Tongue (tissue), 3 donors: ENCODE measurements at places on chromosomes 12 and 14. TPM values are rescaled to one million over a fixed set of nuclear protein-coding genes. Genes with fewer than 3 reads are reported as not detected.
A peak's percentile ranks its signal among the peaks of the same experiment; 100 is the strongest.

DNA sequence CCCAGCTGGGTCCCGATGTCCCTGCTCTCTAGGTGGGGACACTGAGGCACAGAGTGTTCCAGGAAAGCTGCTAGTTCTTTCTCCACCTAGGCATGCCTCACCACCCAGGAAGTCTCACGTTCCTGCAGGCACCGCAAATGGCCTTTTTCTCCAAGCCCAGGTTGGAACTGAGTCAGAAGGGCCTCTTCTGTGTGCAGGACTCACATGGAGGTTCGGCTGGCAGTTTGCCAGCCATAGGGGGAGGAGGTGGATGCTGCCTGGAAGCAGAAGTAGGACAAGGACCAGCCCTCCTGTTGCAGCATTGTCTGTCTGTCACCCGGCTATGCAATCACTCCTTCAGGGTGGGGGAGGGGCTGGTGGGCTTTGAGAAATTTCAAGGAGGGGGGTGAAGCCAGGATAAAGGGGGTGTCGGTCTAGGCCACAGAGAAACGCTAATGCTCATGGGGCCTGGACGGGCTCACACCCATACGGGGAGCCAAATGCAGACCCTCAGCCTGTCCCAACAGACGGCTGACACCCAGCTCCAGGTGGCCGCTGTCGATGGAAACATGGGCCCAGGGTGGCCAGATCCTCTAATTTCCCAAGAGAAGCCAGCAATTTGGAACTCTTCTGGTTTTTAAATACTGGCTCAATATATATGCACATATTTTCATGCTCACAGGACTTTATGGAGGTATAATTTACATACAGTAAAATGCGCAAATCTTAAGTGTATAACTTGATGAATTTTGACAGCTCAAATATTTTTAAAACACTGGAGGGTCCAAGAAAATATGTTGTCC, 120.5 kb downstream of the PHETA1 start:
- DNase-seq = peak; percentile 31

DNA sequence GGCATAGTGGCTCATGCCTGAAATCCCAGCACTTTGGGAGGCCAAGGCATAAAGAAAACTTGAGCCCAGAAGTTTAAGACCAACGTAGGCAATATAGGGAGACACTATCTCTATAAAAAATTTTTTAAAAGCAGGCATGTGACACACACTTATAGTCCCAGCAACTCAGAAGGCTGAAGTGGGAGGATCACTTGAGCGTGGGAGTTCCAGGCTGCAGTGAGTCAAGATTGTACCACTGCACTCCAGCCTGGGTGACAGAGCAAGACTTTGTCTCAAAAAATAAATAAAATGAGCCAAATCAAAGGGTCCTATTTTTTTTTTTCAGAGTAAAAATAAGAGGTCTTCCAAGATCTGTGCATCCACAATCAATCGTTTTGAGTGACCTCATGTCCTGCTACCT, 237.6 kb downstream of the SLC16A7 start:
- no peak for DNase-seq

DNA sequence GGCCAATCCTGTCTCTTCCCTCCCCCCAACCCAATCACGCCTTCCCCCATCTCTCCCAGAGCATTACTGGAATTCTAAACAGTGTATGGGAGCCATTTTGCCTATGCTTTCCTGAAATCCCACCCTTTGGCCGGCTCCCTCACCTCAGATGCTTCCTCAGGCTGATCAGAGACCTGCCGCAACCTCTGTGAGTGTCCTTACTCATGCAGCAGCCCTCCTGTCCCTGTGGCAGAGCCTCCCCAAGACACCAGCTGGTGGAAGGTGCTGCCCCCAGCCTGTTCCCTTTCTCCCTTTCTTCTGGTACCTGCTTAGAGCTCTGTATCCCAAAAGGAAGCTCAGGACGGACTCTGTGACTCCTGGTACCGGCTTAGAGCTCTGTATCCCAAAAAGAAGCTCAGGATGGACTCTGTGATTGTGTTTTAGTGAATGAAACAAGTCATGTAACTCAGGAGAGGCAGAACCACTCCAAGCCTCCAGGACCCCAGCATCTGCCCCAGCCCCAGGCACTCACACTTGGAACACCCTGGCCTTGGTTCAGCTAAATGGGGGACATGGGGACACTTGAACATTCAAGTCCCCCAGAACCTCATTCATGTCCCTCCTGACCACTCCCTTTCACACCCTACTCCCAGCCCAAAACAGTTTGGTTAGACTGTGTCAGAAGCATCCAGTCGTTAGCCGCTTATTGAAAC, 29.3 kb upstream of the RIN3 start:
- no peak for DNase-seq

The NGB gene
- not detected for total RNA-seq

DNA sequence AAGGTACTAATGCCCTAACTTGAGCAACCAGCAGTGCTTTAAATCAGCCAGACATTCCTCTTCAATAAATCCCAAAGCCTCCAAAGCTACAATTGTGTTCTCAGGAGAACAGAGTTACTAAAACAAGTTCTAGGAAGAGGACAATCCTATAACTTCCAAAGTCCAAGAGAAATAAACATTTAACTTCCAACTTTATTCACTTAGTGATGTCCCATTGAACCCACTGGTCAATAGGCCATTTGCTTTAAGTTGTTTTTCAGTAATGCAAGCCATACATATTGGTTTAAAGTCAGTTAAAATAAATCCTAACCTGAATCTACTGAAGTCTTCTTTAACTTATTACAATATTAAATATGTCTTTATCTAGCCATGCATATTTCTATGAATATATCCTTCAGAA, 165.4 kb downstream of the PAWR start:
- DNase-seq = no peak

DNA sequence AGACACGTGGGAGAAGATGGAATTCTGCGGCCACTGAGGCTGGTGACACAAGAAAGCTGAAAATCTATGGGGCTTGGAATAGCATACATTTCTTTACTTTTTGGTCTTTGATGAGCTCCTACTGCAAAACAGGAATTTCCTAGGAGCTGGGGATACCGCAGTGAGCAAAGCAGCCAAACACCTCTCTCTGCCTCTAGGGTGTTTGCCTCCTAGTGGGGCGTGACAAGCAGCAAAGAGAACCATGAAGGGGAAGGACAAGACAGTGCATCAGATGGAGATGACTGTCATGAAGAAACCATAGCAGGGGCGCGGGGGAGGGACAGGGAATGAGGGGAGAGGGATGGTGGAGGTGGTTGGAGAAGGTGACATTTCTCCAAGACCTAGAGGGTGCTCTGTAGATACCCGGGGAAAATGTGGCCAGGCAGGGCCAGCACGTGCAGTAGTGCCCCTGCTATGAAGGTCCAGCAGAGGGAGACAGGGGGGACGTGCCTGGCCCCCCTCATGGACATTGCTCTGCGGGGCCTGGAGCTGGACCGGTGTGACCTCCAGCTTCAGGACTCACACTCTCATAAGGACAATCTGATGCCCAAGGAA, 58.6 kb downstream of the SERPINA3 start:
- DNase-seq = no peak

The KRT74 gene
- 0.10 TPM for total RNA-seq

The OR4E2 gene
- not detected for total RNA-seq

The OR4K17 gene
- not detected for total RNA-seq

The KLRC3 gene
- total RNA-seq = 0.41 TPM

DNA sequence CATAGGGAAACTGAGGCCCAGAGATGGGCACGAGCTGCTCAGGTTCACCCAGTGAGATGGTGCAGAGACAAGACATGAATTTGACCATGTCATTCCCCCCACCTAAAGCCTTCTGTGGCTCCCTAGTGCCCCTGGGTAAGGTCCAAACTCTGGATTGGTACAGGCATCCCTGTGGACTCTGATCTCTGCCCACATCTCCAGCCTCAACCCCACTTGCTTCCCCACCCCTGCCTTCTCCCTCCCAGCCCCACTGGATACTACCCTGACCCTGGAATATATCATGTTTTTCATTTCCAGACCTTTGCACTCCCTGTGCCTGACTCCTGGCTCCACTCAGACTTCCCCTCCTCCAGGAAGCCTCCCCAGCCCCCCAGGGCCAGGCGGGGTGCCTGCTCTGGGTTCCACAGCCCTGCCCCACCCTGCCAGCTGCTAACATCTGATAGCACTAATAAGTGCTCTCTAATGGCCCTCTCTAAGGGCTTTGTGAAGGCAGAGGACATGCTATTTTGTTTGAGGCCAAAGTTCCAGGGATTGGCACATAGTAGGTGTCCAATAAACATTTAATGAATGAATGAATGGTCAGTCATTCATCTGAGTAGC, 1.1 kb upstream of the SDSL start:
- no peak for DNase-seq

DNA sequence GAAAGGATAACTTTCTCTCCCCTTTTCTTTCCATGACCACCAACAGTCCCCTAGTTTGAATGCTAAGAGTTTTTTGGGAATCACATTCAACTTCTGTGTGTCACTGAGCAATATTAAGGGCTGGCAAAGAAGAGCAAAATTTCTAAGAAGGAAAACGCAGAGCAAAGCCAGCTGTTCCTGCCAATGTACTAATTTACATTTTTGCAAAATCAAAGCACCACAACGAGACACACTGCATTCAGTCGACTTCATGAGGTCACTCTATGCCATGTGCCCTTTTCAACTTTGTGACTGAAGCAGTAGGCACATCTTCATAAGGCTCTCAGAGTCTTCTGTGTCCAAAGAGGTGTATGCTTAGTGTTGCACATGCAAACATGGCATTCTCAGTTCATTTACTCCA, 66.4 kb downstream of the PTPRR start:
- DNase-seq = peak; percentile 53

The VDR gene
- 1.2 TPM for total RNA-seq

DNA sequence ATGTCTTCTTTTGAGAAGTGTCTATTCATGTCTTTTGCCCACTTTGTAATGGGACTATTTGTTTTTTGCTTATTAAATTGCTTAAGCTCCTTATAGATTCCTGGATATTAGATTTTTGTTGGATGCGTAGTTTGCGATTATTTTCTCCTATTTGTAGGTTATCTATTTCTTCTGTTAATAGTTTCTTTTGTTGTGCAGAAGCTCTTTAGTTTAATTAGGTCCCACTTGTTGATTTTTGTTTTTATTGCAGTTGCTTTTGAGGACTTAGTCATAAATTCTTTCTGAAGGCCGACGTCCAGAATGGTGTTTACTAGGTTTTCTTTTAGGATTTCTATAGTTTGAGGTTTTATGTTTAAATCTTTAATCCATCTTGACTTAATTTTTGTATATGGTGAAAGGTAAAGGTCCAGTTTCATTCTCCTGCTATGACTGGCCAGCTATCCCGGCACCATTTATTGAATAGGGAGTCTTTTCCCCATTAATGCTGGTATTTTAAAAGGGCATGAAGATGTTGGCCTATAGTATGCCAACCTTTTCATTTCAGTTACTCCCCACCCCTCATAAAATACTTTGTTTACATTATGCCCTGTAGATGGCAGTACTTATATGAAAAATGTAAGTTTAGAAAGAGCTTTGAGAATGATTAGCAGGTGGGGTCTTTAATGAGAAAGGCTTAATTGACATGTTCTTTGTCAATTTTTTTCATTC, 62.9 kb upstream of the PSMA6 start:
- peak; percentile 30 for DNase-seq

The CFAP251 gene
- total RNA-seq = 4.5 TPM

- no peak for DNase-seq
These were observed 38.5 kb upstream of the KCNK13 start for GRCh38 chr14:90023176-90023896.

DNA sequence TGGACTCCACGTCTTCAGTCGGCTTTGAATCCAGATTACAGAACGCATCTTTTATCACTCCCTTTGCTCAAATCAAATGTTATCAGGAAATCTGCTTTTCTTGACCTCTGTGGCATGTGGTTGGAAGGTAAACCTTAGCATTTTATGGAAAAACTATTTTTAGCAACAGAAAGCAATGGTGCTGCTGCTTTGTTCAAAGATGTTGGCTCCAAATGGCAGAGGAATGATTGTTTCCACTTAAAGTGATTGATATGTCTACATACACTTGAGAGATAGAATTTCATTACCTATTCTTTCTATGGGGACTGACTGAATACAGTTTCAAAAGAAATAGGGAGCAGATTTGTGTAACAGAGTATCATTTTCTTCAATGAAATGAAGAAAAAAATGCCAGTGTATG, 761.2 kb downstream of the NOVA1 start:
- no peak for DNase-seq

DNA sequence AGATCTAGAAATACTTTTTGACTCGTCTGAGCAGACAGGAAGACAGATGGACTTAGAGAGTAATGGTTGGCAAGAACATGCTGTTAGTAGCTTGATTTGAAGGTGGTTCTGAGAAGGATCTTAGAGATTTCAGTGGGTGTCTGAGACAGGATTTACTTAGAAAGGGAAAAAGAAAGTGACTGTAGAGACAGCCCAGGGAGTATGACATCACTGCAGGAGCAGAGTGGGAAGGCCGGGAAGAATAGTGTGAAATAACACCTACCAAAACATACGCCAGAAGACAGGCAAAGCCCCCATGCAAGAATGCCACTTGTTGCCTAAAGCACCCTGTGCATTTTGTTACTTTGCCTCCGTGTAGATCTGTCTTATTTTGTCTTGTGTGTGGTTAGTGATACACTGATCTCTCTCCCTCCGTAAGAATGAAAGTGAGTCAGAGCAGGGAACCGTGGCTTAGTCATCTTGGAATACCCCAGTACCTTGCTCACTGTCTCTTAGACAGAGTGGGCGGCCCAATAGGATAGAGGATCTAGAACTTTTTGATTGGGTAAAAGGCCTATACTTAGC, 161.3 kb upstream of the IFNG-AS1 start:
- peak; percentile 39 for DNase-seq

The ANO2 gene
- 4.8 TPM for total RNA-seq

The PZP gene
- total RNA-seq = not detected

DNA sequence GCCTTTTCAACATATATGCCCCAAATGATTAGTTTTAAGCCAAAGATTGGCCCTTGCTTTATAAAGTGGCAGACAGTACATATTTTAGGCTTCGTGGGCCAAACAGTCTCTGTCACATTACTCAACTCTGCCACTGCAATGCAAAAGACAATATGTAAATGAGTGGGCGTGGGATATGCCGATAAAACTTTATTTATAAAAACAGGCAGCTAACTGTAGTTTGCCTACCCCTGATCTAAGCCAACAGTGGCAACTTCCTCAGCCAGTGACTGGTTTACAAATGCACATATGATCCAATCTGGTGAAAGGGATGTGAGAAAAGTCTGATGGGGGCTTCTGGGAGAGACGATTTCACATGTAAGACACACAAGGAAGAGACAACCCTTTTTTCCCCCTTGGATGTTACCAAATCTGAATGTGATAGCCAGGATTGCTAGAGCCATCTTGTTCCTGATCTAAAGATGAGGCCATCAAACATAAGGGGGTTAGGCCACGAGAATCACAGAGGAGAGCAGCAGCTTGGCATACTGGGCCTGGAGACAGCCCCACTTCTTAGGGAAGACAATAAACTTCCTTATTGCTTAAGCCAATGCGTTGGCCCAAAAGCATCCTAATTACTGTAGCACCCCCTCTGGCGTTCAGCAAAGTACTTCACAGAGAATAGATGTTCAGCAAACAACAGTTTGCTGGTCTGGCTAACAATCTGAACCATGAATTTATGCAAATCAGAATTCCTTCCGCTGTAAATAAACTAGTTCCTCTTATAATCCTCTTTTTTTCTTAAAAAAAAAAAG, 75.2 kb upstream of the TMCC3 start:
- DNase-seq = peak; percentile 31

GRCh38 chr12:19129122-19129485, 429 bp upstream of the PLEKHA5 start:
- DNase-seq = no peak

The MYH6 gene
- total RNA-seq = 3.3 TPM

GRCh38 chr12:11765421-11765816, 115.9 kb downstream of the ETV6 start:
- DNase-seq = peak; percentile 43

The KRT6C gene
- 19.3 TPM for total RNA-seq

- no peak for DNase-seq
These were observed 186.9 kb upstream of the CAND1 start for GRCh38 chr12:67082221-67082620.

The TAOK3 gene
- 28.9 TPM for total RNA-seq

The BICDL1 gene
- 4.0 TPM for total RNA-seq
